NCI-H187 (cell line): ENCODE measurements at places on chromosomes 7 and 10.

DNA sequence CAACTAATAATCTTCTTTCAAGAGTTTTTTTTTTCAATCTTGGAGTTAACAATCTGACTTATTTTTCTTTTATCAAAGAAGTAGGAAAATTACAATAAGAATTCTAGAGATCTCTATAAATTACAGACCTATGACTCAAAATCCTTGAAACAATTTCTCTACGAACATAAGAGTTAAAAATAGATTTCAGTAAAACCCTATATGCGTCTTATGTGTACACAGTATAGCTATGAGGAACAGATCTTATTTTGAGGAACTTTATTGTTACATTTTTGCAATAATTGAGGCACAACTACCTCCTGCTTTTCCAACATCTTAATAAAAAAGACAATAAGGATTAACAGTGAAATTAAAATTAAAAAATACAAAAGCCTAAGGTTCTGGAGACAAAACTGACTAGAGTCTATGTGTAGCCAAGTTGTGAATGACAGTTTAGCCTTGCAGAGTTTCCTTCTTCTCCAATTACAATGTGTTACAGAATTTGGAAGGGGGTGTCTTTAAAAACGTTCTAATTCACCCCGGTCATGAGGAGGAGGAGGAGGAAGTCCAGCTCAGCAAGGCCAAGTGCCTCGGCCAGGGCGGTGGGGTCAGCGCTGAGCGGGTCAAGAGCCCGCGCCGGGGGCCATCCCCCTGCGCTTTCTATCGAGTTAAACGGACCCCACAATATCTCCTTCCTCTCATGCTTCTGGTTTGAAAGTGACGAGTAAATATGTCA is 40.5 kb downstream of the AMZ1 start:
- no peak for DNase-seq

GRCh38 chr7:77537136-77537777 is at the start of gene PTPN12:
Gene PTPN12 (plus strand): TSS chr7:77537295. CDS start chr7:77537547, 252 bp downstream.
- DNase-seq, result peak; percentile 75

GRCh38 chr7:22452142-22452959 is 47.6 kb downstream of the STEAP1B start:
- no peak for DNase-seq

- DNase-seq, result no peak
Measured at GRCh38 chr7:51303142-51303525, 13.5 kb downstream of the COBL start.

DNA sequence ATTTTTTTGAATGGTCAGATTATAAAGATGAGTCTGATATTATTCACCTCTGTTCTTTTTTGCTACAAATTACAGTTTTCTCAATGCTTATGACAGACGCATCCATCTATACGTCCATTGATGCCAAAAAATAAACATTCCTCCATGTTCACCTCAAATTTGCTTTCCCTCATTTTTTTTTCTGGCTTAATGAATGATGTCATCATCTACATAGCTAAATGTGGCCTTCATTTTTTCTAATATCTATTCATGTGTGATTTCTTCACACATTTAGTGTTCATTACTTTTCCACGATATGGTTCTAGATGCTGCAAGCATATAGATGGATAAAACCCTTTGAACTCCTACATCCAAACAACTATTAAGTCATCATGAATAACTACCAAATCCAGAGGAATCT is 163.1 kb downstream of the MAGI2 start:
- DNase-seq, result no peak

DNA sequence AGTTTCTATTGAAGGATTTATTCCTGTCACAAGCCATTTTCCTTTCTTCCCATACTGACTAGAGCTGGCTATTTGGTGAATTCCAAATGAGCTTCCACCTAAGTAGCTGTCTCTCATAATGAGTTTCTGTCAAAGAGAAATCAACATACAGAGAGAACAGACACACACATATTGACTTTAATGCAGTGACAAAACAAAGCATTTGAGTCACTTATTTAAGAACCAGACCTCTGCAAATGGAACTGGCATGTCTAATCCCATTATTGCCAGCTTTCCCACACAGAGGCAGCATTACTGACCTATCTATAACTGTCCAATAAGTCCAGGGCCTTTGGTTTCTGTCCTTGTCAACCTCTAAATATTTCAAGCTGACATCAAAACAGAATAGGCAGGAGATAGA is 179.3 kb upstream of the CSTF2T start:
- DNase-seq, result no peak

DNA sequence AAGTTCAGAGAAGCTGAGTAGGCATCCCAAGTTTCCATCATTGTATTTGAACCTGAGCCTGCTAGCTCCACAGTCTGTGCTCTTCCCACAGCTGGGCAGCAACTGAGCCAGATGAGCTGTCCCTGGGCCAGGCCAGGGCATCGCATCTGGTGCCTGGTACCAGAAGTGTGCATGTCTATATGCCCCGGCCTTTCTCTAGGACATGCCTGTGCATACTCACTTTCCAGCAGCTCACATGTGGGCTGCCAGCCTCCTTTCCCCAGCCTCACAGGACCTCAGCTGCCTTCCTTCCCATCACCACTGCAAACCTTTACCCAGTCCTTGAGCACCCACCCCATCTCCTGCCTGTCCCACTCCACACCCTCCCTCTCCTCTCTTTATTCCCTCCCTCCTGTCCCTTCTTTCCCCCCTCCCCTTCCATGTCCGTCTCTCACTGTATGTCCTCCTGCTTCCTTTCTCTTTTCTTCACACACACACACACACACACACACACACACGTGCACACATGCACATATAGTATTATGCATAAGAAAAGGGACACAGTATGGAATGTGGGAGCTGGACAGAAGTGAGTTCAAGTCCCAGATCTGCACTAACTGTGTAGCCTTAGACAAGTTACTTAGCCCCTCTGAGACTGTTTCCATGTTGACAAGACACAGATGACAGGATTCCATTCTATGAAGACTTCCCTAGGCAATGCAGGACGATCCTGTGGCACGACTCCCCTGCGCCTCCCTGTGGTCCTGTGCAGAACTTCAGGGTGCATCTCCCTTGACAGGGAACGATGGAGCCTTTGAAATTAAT is 10.9 kb downstream of the CDHR1 start:
- peak; percentile 47 for DNase-seq

- no peak for DNase-seq
Measured at GRCh38 chr7:32930378-32930777, 26.9 kb upstream of the FKBP9 start.

DNA sequence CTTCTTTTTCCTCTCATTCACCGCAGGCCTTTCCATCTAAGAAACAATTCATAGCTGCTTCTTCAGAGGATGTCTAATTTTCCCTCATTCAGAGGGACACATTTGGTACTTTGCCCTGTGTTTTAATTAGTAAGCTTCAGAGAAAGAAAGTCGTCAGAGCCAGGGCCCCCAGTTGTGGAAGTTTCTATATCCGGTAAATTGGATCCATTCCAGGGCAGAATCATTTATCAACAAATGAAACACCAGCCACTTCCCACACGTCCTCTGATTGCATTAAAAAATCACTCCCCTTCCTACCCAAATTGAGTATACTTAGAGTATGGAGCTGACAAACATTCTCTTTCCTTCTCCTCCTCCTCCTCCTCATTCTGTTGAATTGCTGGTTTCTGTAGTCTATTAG is 205.8 kb upstream of the HDAC9 start:
- DNase-seq, result no peak

- no peak for DNase-seq
Measured at GRCh38 chr10:113617086-113617485, 46.8 kb downstream of the NRAP start.

DNA sequence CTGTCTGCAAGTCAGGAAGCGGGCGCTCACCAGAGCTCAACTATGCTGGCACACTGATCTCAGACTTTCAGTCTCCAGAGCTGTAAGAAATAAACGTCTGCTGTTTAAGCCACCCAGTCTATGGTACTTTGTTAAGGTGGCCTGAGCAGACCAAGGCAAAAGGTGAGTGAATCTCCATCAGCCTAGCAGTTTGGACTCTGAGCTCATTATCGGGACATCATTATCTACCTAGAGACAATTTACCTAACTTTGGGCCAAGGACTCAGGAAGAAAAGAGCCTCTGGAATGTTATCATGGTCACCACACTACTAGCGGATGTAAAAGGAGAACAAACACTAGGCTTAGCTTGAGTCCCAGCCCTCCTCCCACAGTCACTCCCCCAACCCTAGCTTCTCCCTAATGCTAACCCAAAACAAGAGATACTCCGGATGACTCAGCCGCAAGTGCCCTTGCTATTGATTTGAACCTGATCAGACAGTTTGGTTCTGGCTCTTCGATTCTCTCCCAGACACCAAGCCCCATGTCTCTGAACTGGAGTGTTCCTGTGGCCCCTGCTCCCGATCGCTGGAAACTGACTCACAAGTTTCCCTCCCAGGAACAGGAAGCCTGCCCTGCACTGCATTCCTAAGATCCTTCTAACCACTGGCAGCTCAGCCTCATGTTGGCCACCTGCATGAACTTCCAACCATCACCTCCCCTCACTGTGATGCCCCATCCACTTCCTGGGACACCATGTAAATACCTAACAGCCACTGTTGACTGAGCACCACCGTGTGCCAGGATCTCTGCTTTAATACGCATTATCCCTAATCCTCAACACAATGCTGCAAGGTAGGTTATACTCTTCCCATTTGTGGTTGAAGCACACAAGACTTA is 34.5 kb downstream of the CREB3L2 start:
- DNase-seq, result no peak

GRCh38 chr7:134703782-134704181 is 57.1 kb downstream of the BPGM start:
- DNase-seq, result no peak

DNA sequence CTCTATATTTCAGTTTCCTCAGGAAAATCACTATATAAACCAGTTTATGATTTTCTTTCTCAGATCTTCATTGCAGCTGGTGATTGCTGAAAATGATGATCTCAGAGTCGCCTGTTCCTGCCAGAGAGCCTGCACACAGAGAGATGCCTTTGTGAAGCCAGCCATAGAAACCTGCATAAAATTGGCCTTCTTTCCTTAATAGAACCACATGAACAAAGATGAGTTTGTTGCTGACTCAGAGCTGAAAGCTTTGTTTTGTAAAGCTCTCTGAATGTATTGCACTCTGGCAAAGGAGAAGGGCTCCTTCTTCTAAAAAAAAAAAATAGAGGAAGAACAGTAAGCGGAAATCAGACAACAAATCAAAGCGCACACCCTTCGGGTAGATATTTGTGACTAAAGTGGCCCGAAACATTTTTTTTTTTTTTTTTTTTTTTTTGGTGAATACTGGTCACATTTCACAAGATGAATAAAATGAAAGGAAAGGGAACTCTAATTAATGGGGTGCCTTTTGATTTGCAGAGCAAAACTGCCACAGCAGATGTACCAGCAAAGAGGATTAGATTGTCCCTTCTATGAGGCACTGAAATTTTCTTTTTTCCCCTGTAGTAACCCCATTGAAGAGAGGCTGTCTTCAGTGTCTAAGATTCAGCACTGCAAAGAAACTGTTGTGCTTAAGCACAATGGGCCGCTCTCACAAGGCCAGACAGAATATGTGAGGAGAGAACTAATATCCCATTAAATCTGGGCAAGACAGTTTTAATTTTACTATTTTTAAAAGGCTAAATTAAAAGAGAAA is 75.1 kb upstream of the PTPRZ1 start:
- no peak for DNase-seq

DNA sequence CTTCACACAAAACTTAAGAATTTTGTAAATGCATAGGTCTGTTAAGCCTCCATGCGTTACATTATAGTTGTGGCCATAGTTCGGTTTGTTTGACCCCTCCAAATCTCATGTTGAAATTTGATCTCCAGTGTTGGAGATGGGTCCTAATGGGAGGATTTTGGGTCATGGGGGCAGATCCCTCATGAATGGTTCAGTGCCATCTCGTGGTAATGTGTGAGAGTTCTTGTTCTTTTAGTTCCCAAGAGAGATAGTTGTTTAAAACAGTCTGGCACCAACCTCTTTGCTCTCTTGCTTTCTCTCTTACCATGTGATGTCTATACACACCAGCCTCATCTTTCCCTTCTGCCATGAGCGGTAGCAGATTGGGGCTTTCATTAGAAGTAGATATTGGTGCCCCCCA is 264.3 kb downstream of the TCF7L2 start:
- DNase-seq, result no peak

- DNase-seq, result no peak
Measured at GRCh38 chr10:97676770-97677581, 10.1 kb downstream of the AVPI1 start.

DNA sequence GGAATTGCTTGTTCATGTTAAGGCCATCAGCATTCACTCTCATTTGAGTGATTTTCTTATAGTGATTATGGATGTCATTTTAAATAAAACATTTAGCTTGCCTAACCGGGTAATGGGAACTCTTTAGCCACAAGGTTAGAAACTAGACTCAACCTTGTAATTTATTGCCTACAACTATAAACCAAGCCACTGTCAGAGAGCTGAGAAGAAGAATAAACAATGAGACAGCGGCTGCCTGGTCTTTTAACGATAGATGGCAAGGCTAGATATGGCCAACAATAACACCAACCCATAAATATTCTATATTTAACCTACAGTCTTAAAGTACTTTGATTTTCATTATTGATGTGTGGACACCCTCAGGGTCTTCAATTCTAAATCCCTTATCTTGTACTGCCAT is 27.8 kb upstream of the INHBA start:
- DNase-seq, result no peak

DNA sequence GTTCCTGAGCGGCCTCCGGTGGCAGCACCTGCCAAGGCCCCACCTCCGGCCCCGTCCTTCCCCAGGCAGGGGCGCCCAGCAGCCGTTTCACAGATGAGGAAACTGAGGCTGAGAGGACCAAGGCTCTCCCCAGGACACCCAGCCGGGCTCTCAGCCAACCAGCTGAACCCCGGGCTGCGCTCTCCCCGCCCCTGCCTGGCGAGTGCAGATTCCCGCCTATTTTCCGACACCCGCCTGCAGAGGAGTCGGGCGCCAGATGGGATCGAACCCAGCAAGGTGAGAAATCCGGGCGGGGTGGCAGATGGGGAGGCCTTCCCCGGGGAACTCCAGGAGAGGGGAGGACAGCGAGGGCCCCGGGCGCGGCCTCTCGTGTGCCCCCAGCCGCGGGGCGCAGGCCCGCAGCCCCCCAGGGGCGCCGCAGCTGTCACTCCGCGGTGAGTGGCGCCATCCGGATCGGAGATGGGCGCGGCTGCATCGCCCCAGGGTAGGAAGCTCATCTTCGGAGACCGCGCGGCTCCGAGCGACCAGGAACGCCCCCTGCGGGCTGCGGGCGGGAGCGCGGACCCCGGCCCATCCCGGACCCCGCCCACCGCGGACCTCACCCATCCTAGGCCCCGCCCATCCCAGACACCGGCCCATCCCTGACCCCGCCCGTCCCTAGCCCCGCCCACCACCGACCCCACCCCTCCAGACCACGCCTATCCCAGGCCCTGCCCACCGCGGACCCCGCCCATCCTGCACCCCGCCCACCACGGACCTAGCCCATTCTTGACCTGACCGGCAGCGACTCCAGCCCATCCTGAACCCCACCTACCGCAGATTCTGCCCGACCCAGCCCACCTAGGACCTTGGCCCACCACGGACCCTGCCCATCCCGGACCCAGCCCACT is 90.3 kb downstream of the MICALL2 start:
- DNase-seq, result no peak

DNA sequence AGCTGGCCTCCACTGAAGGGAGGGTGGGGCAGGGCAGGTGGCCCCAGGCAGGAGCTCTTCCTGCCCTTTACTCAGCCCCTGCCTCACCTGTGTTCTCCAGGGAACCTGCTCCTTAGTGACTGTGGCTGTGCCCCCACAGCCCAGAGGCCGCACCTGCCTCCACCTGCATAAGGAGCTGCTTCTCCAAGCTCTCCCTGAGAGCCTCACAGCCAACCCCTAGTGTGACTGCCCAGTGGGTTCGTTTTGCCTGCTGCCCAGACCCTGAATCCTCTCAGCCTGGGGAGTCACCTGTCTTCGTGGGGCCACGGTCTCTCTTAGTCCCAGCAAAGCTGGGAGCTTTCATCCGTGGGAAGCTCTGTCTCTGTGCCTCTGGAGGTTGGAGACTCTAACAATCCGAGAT is 94.4 kb downstream of the GLRX3 start:
- DNase-seq, result no peak
